ENCODE measurements at places on chromosomes 12 and 14.

DNA sequence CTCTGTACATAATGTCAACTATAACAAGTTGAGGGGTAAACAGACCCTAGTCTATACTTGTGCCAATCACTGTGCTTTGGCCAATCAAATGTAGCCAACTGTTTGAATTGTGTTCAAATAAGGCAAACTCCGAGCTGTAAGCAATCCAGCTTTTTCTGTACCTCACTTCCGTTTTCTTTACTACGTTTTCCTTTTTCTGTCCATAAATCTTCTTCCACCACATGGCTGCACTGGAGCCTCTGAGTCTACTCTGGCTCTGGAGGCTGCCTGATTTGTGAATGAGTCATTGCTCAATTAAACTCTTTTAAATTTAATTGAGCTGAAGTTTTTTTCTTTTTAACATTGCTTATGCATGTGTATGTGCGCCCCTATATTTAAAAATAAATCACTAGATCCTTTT is 29.7 kb downstream of the CLEC1A start:
- DNase-seq = no peak

- DNase-seq = no peak
Measured at GRCh38 chr14:101082436-101083384, 179.2 kb upstream of the RTL1 start.

GRCh38 chr14:104280902-104281767 is 142.7 kb downstream of the KIF26A start:
- DNase-seq = no peak

- no peak for DNase-seq
Measured at GRCh38 chr14:97178781-97179180, 381.6 kb downstream of the VRK1 start.

GRCh38 chr14:95548328-95548929 is 13.6 kb downstream of the GLRX5 start:
- no peak for DNase-seq

DNA sequence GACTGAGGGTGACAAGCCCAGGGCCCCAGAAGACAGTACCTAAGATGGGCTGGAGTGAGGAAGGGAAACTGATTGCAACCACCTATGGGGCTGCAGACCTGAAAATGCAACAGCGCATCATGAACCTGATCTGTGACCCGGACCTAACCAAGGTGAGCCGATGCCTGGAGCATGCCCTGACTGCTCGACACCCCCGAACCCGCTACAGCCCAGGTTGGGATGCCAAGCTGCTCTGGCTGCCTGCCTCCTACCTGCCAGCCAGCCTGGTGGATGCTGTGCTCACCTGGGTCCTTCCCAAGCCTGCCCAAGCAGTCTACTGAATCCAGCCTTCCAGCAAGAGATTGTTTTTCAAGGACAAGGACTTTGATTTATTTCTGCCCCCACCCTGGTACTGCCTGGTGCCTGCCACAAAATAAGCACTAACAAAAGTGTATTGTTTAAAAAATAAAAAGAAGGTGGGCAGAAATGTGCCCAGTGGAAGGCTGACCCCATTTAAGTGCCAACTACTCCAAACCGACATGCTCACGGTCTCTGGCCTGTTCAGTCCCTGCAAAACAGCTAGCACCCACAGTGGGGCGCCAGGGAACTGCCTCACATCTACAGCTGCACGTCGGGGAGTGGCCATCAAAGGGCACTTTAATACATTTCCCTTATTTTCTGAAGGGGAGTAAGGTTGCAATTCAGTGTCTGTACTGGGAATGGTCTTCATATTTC is 4.2 kb downstream of the RDH5 start:
- no peak for DNase-seq

DNA sequence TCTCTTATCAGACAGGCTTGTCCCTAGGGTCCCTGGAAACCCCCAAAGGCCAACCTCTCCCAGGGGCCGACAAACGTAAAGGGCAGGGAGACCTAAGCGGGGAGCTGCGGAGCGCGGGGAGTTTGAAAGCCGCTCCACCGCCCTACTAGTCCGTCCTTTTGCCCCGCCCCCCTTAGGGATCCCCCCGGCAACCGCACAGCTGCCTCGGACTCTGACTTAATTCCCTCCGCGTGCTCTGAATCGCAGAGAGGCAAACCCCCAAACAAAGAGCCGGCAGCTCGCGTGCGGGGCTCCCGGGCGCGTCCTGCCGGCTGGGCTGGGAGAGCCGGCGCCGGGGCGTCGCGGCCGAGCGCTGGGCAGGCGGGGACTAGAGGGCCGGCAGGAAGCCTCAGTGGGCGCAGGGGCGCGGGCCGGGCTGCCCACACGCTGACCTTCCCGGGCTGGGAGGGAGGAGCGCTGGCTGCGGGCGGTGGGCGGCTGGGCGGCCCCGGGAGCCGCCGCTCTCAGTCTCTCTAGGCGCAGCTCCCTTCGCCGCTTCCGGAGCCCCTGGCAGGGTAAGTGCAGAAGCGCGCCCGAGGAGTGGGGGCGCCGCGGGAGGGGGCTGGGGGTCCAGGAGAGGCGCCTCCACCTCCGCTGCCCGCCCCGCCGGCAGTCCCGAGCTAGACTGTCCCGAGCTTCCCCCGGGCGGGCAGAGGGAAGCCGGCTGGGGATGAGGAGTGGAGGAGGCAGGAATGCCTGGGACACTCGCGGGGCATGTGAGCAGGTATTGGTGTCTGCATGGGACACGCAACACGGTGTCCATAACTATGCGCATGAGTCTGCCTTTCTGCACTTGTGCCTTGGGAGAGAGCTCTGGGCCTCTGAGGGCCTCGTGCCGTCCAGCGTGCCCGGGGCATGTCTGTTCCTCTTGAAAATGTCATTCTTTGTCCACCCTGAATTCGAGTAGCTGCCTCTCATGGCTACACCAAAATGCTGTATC is at the start of gene TSPAN11:
Gene TSPAN11 (plus strand): TSS at position 506 of the 979 bp plus-strand sequence. CDS start 27,244 bp downstream, outside the sequence.
- no peak for DNase-seq

DNA sequence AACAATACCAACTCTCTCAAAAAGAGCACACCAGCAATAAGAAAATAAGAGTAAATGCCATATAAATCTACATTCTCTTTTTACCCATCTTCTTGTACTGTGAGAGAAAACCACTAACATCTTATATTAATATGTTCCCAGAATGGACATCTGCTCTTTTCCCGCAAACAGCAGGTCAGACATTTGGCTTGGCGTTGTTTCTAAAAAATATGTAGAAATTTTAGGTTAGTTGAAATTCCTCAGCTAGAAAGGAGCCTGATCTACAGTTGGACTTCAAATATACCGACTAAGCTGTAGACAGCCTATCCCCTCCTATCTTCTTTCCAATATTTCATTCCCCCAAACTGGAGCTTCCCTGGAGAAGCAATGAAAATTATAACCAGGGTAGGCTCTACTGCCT is 88.7 kb downstream of the PPP2R5E start:
- no peak for DNase-seq

DNA sequence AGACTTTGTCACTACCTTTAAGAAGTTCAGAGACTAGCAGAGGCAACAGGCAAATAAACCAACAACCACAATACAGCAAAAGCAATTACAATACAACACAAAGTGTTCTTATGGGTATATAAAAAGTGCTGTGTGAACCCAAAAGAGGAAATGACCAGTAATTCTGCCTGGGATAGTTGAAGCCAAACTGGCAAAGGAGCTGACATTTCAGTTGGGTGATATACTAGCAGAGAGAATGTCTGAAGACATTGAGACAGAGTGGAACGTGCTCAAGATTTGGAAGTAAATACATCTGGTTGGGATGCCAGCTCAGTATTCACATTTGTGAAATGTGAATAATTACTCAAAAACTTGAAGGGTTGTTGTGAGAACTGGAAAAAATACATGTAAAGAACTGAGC is 80.6 kb upstream of the GTF2A1 start:
- DNase-seq = no peak

DNA sequence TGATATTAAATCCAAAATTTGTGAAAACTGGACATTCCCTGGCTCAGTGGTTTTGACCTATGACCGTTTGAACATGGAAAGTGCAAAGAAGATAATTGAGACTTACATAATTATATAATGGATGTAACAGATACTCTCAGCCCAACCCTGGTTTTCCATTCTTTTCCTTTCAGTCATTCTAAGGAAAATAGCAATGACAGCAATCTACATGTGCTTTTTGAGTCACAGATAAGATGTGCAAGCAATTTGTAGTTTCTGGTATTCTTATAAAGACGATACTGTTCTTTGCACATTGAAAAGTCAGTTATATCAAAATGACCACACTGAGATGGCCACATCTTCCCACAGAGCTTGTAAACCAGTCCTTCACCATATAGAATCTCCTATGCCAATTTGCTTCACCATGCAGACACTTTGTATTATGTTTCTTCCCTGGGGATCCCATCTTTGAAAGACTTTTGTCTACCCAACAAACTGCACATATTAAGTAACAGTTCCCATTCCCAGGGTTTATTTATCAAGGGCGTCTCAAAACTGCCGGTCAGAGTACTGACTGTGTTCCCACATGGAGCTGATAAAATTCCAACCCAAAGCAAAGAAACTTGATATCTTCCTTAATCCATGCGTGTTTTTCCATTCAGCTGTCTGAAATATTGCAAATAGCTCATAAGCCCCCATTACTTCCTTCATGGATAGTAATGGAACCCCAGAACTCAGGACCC is 34.8 kb downstream of the PLXNC1 start:
- DNase-seq = no peak

DNA sequence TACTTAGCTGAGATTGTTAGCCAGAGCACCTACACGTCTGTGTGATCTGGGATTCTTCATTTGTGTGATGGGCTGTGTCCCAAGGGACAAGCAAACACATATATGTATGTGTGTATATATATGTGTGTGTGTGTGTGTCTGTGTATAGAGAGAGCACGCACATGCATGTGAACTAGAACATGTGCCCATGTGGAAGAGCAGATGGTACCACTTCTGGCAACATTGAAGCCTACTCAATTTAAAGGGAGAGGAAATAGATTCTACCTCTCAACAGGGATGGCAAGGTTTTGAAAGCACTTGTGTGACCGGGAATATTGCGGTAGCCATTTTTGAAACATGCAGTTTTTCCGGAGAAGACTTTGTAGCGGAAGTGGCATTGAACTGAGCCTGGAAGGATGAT is 1.4 kb downstream of the TOMM20L start:
- DNase-seq = no peak

DNA sequence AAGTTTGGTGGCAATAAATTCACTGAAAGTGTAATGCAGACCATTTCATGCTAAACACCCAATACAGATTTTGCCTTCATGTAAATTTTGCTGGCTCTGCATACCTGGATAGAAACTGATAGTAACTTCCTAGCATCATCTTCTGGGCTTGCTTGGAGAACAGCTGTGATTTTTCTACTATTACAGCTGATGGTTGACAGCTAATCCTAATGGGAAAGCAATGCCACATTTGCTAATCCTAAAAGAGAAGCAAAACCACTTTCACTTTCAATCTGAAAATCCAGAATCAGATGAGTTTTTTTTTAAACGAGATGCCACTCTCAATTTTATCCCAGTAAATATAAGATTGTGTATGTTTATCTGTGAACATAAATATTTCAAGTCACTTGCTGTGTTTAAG is 1035.9 kb downstream of the TRHDE start:
- DNase-seq = no peak

DNA sequence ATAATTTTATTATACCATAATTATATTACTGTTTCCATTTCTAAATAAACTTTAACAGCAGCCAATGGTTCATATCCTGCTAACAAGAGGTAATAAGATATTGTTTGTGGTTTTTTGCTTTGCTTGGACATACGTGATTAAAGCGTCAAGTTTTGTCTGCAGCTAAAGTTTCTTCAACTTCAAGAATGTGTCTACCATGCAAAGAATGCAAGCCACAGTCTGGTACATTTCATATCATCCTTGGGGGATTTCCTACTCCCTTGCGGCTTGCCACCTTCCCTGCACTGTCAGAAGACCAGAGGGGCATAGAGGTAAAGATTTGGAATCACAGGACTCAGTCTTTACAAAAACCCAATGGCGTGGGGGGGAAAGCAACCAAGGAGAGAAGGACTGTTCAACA is 125.2 kb downstream of the MED13L start:
- no peak for DNase-seq

DNA sequence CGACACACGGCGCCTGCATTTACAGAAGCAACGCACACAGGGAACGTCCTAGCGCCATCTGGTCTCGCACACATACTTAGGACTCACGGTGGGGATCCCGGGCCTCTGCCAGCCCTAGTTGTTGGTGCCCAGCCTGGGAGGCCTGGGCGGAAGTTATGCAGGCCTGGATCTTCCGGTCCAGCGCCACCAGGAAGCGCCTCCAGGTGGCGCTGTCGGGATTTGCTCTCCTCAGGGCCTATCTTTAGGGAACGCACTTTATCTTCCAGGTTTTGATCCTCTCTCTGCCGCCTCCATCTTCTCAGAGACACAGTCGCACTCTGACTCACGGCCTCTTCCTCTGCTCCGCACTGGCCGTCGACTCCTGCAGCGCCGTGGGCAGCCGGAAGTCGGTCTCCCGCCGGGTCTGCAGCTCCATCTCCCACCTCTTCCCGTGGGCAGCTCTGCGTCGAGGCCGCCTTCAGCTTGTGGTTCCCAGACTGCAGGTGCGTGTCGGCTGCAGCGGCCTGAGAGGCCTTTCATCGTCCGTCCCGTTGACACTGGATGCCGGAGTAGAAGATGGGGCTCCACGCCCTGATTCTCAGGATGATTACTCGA is 760.4 kb downstream of the TMEM121 start:
- no peak for DNase-seq

DNA sequence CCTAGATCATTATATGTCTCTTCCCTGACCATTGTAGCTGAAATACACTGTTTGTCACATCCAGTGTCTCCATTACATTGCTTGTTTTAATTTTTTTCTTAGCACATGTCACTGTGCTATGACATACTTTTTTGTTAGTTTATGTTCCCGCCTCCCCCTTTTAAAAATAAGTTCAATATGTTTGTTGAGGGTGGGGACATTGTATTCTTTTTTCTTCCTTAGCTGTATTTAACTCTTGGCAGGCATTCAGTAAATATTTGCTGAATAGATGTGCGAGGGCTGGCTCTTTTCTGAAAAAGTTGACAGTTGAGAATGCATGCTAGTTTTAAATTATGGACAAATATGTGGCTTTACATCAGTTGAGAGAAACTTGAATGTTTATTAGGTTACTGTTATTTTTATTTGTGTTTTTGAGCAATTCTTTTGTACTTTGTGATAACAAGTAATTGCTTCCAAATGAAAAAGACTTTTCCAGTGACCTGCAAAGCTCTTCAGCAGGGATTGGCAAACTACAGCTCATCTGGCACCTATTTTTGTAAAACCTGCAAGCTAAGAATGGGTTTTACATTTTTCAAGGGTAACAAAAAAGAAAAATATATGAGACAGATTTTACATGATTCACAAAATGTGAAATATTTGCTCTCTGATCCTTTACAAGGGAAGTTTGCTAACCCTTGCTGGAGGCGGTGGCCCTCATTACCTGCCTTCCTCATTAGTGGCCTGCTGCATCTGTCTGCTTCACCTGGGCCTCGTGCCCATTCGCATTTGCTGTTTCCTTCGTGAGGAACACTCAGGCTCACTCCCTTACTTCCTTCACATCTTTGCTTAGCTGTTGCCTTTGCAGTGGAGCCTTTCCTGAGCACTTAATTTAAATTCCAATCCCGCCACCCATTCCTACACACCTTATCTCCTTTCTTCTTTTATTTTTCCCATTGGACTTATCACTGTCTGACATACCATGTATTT is 229.4 kb downstream of the ERC1 start:
- DNase-seq = no peak

GRCh38 chr12:30936036-30936435 is 9.5 kb downstream of the TSPAN11 start:
- no peak for DNase-seq

GRCh38 chr12:22974865-22975264 is 349.9 kb downstream of the ETNK1 start:
- DNase-seq = no peak

GRCh38 chr14:72903716-72904115 is 9.8 kb upstream of the DPF3 start:
- DNase-seq = no peak

- no peak for DNase-seq
Measured at GRCh38 chr14:99937475-99938244, 127.6 kb upstream of the EVL start.

GRCh38 chr14:99280852-99281251 is 8.9 kb upstream of the BCL11B start:
- no peak for DNase-seq

Data from stimulated activated CD8-positive, alpha-beta memory T cell treated with anti-CD3 and anti-CD28 coated beads, Interleukin-4, amount 100 ng/mL, for 1 hour (primary cell).